ENCODE measurements at places on chromosomes 5 and 9.

- no peak for DNase-seq
- H3K4me1 ChIP-seq = no peaks in the 10 kb centered on the region
- no peak overlapping the region for H3K4me3 ChIP-seq
- H3K27ac ChIP-seq = no peak overlapping the region
- peaks cover 5% of the 10 kb centered on the region for H3K27me3 ChIP-seq
These were observed 15.5 kb upstream of the SMIM23 start for GRCh38 chr5:171770153-171770552.

- H3K27me3 ChIP-seq = no peaks in the 10 kb centered on the region
- no peaks in the 10 kb centered on the region for H3K4me1 ChIP-seq
These were observed 37.4 kb downstream of the KCNIP1 start for GRCh38 chr5:170541146-170541769.

DNA sequence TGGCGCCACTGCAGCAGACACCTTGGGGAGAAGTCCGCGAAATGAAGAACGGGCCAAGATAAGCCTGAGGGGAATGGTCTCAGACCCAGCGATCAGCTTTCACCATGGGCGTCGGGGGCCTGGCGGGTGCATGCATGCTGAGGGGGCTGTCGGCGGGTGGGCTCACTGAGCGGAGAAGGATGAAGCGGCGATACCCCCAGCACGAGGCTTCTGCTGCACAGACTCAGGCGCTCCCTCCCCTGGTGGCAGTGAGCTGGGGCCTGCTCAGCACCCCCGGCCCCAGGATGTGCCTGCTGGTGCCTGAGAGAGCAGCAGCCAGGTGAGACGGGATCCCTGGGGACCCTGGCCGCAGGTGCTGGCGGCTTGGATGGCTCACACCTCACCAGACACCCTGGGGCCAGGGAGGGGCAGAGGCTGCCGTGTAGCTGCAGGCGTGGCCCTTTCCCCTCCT lies 31.2 kb downstream of the CEP72 start:
- no peaks in the 10 kb centered on the region for H3K4me1 ChIP-seq
- no peak overlapping the region for H3K27ac ChIP-seq
- no peak overlapping the region for H3K4me3 ChIP-seq
- peaks cover 13% of the 10 kb centered on the region for H3K36me3 ChIP-seq
- H3K27me3 ChIP-seq = no peaks in the 10 kb centered on the region

DNA sequence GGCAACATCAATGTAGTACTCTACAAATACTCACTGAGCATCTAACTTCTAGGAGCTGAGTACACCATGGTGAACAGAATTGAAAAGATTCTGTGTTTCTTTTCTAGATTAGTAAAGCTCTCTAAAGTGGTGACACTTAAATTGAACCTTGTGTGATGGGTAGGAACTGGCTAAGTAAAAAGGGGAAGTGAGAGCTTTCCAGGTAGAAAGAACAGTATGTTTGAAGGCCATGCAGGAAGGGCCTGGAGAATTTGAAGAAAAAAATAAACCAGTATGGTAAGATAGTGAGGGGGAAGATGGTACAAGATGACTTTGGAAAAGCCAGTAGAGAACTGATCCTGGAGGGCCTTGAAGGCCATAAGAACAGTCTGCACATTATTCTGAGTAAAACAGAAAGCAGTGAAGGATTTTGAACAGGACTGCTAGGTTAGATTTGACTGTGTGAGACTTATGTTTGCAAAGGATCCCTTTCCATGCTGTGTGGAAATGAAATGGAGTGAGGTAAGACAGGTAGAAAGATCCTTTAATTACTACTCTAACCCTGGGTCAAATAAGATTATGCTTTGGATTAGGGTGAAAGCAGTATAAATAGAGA lies 46.7 kb upstream of the UBQLN1 start:
- no peaks in the 10 kb centered on the region for H3K36me3 ChIP-seq
- no peak overlapping the region for H3K27ac ChIP-seq
- H3K4me1 ChIP-seq = no peaks in the 10 kb centered on the region
- H3K4me3 ChIP-seq = no peak overlapping the region
- DNase-seq = no peak
- H3K27me3 ChIP-seq = no peaks in the 10 kb centered on the region

DNA sequence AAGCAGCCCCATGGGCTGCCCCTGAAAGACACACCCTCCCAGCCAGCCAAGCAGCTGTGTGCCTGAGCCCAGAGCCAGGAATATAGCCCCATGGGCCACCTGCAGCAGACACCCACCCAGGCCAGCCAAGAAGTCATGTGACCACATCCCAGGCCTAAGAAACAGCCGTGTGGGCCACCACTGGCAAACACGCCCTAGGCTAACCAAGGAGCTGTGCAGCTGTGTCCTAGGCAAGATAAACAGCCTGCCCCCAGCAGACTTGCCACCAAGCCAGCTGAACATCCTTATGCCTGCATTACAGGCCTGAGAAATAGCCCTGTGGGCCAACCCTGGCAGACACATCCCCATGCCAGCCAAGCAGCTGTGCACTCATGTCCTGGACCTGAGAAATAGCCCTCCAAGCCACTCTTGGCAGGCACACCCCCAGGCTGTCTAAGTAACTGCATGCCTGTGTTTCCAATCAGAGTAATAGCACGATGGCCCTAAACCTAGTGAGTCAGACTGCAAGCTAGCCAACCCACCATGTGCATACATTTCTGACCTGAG lies 143.0 kb downstream of the ADAMTS6 start:
- H3K36me3 ChIP-seq = no peaks in the 10 kb centered on the region
- DNase-seq = no peak
- H3K27me3 ChIP-seq = no peaks in the 10 kb centered on the region

- H3K4me1 ChIP-seq = no peaks in the 10 kb centered on the region
- no peak overlapping the region for H3K27ac ChIP-seq
- H3K27me3 ChIP-seq = no peaks in the 10 kb centered on the region
- DNase-seq = no peak
These were observed 5.7 kb downstream of the WDR41 start for GRCh38 chr5:77486344-77486962.

DNA sequence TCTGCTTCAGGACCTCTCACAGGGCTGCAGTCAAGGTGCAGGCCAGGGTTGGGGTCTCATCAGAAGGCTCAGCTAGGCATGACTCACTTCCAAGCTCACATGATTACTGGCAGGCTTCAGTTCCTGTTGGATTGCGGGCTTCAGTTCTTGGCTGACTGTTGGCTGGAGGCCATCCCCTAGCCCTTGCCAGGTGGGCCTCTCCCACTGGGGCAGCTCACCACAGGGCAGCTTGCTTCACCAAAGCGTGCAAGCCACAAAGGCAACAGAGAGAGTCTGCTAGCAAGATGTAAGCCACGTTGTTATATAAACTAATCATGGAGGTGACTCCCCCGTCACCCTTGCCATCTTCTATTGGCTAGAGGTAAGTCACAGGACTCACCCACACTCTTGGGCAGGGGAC lies 14.4 kb downstream of the CPLX2 start:
- no peak overlapping the region for H3K27ac ChIP-seq
- DNase-seq = no peak
- H3K36me3 ChIP-seq = no peaks in the 10 kb centered on the region
- H3K4me3 ChIP-seq = no peak overlapping the region
- no peaks in the 10 kb centered on the region for H3K4me1 ChIP-seq

GRCh38 chr9:137631345-137632229 lies 12.8 kb downstream of the EHMT1 start:
- H3K27me3 ChIP-seq = no peaks in the 10 kb centered on the region
- peaks cover 35% of the 10 kb centered on the region for H3K4me1 ChIP-seq
- no peak overlapping the region for H3K4me3 ChIP-seq
- no peak overlapping the region for H3K27ac ChIP-seq
- no peaks in the 10 kb centered on the region for H3K36me3 ChIP-seq

- no peak for DNase-seq
- no peaks in the 10 kb centered on the region for H3K27me3 ChIP-seq
- H3K27ac ChIP-seq = peak overlapping the region; percentile 24
- H3K36me3 ChIP-seq = no peaks in the 10 kb centered on the region
These were observed 12.0 kb downstream of the PDGFRB start for GRCh38 chr5:150143350-150144245.

- H3K4me3 ChIP-seq = no peak overlapping the region
- DNase-seq = peak; percentile 37
- H3K27me3 ChIP-seq = no peaks in the 10 kb centered on the region
- H3K27ac ChIP-seq = no peak overlapping the region
- H3K36me3 ChIP-seq = no peaks in the 10 kb centered on the region
These were observed 35.5 kb upstream of the B4GALT1 start for GRCh38 chr9:33202552-33203201.

DNA sequence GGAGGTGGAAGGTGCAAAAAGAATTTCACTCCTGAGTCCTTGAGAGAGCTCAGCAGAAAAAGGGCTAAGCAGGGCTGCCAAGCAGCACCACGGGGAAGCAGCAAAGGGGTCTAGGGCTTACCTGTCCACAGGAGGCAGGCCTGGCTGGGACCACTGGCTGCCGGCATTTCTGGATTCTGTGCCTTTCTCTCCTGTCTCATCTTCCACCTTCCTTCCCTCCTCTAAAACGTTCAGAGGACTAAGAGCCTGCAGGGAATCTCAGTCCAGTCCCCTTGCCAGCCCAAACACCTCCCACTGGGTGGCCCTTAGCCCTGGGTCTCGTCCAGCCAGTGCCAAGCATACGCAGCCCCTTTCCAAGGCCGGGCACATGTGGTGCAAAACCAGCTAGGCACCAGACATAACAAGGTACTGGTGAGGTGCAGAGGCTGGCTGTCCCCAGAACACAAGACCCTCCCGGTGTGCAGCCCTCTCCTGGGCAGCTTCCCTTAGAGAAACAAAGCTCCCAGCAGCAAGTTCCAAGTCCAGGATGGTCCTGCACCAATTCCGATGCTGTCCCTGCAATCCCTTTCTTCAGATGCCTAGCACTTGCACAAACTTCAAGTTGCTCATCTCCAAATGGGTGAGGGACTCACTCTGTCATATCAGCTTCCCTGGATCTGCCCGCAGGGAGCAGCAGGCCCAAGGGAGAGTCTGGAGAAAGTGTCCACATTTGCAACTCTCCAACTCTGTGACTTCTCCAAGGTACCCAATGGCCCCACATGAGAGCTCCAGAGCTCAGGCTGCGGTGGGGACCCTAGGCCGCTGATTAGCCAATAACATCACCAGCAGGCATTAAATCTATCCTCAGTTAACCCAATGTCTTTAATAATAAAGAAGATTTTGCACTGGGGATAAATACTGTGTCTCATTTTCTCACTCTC lies 126.3 kb downstream of the C5orf15 start:
- no peak overlapping the region for H3K4me3 ChIP-seq
- H3K27me3 ChIP-seq = no peaks in the 10 kb centered on the region
- H3K36me3 ChIP-seq = no peaks in the 10 kb centered on the region
- H3K27ac ChIP-seq = no peak overlapping the region
- DNase-seq = no peak
- H3K4me1 ChIP-seq = no peaks in the 10 kb centered on the region

DNA sequence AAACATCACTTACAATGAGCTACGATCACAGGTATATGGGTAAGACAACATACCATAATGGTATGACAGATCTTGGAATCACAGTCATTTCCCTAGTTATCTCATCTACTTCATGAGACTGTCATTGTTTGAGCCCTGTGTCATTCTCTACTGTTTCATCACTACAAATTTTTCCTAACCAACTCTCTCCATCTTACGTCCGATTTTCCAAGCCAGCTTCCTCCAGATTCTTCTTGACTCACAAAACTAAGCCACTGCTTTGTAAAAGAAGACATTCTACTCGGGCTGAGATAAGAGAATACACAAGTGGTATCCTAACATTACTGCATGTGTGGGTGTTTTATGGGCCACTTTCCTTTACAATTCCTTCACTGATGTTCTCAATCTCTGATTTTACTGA lies 49.6 kb downstream of the SERINC5 start:
- no peaks in the 10 kb centered on the region for H3K27me3 ChIP-seq
- H3K4me3 ChIP-seq = no peak overlapping the region
- no peak for DNase-seq
- no peak overlapping the region for H3K27ac ChIP-seq
- peaks cover 13% of the 10 kb centered on the region for H3K36me3 ChIP-seq

GRCh38 chr5:100852988-100853449 lies 50.1 kb downstream of the ST8SIA4 start:
- no peaks in the 10 kb centered on the region for H3K36me3 ChIP-seq
- H3K27me3 ChIP-seq = no peaks in the 10 kb centered on the region
- no peak overlapping the region for H3K27ac ChIP-seq
- no peak overlapping the region for H3K4me3 ChIP-seq
- H3K4me1 ChIP-seq = peaks cover 26% of the 10 kb centered on the region

DNA sequence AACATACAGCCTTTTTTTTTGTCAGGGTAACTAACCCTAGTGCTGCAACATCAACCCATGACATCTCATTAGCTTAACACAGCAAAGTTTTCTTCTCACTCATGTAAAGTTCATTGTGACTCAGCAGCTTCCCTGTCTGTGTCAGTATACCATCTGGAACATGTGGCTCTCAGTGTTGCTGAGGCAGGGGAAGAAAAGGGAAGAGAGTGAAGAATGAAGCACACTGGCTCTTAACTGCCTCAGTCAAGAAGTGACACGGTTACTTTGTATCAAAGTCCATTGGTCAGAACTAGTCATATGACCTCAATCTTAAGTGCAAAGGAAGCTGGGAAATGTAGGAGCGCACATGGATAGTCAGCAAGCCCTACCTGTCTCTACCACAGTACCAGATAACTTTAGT lies 185.0 kb upstream of the ELL2 start:
- no peaks in the 10 kb centered on the region for H3K36me3 ChIP-seq
- no peaks in the 10 kb centered on the region for H3K27me3 ChIP-seq
- H3K4me1 ChIP-seq = no peaks in the 10 kb centered on the region
- no peak overlapping the region for H3K27ac ChIP-seq
- no peak for DNase-seq

GRCh38 chr5:41418220-41419031 lies 92.0 kb downstream of the PLCXD3 start:
- no peak overlapping the region for H3K4me3 ChIP-seq
- DNase-seq = no peak
- H3K27me3 ChIP-seq = no peaks in the 10 kb centered on the region
- H3K36me3 ChIP-seq = no peaks in the 10 kb centered on the region

DNA sequence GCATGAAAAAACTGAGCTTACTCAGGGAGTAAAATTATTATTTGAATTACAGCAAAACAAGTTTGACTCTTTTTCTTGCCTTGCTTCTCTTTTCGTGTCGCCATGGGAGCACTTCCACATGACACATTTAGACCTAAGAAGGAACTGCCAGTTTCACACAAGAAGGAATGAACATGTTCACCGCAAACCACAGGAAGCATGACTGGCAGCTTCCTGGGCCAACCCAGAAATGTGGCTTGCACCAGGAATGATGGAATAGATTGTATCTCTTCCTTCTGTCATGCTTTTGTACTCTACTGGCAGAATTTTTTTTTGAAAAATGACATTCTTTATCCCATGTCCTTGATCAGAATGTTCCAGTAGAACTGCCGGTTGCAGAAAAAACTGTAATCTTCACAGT lies 32.9 kb upstream of the MAN2A1 start:
- H3K27ac ChIP-seq = no peak overlapping the region
- H3K4me3 ChIP-seq = no peak overlapping the region
- DNase-seq = peak; percentile 45

DNA sequence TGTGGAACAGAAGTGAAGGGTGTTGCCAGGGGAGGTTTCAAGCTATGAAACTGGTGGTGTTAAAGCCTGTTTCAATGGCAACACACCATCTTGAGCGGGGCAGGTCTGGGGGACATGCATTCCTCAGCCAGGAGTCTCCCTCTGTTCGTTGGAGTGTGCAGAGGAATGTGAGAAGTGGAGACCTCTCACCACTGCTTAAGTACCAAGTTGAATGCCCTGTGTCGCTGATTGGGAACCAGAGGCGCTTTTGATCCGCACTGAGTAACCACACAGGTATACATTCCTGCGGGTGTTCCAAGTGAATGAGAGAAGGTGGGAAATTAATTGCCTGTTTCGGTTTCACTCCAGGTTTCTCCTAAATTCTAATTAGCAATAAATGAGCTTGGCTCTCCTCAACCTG lies 99.4 kb downstream of the LIX1 start:
- H3K4me1 ChIP-seq = no peaks in the 10 kb centered on the region
- no peaks in the 10 kb centered on the region for H3K36me3 ChIP-seq
- no peak overlapping the region for H3K4me3 ChIP-seq
- DNase-seq = no peak
- no peaks in the 10 kb centered on the region for H3K27me3 ChIP-seq
